D341Med (cell line): ENCODE measurements at places on chromosomes 6 and 20.
A peak's percentile ranks its signal among the peaks of the same experiment; 100 is the strongest.

GRCh38 chr6:158066136-158066781 lies 84.6 kb downstream of the SYNJ2 start:
- DNase-seq = no peak

GRCh38 chr6:5752391-5752680 lies 254.4 kb downstream of the NRN1 start:
- peak; percentile 61 for DNase-seq

- no peak for DNase-seq
Observed at GRCh38 chr6:93248631-93249030, 170.7 kb downstream of the EPHA7 start.

- DNase-seq = no peak
Observed at GRCh38 chr6:169895000-169895759, 143.8 kb downstream of the ERMARD start.

- no peak for DNase-seq
Observed at GRCh38 chr6:156984178-156984738, 207.1 kb downstream of the ARID1B start.

DNA sequence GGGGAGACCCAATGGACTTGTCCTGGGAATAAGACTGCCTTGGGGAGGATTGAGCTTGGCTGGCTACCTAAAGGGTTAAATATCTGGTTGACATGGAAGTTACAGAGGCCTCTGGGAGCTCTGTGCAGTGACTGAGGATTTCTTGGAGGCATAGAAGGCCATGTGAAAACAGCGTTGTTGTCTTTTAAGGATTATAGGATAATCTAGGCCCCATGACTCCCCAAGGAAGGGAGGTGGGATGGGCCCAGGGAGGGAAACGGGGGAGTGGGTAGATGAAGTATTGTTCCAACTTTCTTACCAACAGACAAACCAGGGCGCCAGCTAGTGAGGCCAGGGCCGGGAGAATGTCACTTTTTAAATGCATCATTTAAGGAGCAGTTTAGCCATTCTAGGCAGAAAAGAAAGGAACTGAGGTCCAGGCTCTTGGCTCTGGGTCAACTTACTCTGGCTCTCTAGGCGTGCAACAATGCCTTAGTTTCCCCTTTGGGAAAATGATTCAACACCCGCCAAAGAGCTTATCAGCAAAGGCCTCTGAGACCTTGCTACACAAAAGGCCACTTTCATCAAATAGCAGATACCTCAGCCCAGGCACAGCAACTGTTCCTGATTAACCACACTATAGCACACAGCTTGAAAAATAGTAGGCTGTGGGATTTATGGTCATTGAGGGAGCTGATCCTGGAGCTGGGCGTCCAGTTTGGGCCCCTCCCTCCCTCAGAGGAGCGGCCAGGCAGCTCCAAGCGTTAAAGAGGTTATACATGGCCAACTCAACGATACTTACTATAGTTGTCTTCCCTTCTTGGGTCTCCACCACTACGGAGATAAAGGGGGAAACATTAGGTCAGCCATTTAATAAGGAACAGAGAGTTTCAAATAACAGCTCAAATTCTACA lies 7.0 kb downstream of the MRPS18A start:
- DNase-seq = peak; percentile 63

DNA sequence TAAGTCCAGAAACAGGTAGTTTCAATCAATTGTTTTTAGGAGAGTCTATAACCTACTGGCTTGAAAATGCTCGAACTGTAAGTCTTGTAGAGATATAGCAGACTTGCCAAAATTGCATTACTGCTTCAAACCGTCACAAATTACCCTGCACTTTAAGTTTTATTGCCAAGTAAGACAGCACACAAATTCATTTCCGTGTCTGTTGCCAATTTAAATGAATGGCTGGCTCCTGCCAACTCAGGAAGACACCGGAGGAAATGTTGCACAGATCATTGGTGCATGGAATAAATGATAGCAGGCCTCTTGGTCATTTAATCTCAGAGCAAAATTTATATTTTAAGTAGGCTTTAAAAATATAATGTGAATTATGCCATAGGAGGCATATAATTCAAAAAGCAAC lies 438.1 kb downstream of the HACE1 start:
- DNase-seq = no peak

DNA sequence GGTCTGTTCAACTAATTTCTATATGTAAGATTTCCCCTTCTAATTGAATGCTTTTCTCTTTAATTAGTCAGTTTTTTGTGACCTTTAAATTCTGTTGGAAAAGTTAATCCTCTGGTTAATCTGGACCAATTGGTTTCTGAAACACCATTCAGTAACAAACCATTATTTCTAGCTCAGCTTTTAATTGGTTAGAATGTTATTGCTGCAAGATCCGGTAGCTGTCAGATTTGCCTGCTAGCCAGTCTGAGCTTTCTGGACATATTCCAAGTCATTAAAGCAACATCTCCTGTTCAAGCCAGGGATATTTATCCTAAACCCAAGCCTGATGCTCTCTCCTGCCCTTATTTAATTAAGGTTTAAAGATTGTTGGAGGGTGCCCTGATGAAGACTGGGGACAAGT lies 55.1 kb upstream of the FBXL4 start:
- peak; percentile 64 for DNase-seq

GRCh38 chr20:57449398-57450354 lies 58.5 kb downstream of the RBM38 start:
- no peak for DNase-seq

DNA sequence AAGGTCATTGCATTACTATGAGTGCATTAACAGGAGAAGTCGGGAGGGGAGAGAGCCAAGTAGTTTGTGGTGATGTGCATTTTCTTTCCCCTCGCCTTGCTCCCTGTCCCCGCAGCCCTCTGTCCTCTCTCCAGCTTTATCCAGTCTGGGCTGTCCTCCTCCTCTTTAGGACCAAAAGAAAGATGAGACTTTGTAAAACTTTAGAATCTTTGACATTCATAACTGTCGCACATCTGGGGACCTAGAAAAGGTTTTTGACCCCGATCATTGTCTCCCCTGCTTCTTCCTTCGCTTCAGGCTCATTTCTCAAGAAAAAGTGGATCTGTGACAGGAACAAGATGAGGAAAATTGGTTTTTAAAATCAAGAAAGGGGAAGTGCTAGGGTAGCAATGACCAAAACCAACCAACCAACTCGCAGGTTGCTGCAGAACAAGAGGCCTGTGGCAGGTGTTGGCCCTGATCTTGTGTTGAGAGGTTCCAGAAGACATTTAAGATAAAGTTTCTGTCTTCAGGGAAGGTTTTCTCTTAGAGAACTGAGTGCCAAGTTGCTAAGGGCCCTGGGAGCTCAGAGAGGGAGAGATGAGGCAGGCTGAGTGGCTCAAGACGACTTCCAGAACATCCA lies 17.6 kb downstream of the SYTL3 start:
- DNase-seq = no peak

GRCh38 chr6:4486568-4487315 lies 289.5 kb upstream of the CDYL start:
- DNase-seq = no peak

DNA sequence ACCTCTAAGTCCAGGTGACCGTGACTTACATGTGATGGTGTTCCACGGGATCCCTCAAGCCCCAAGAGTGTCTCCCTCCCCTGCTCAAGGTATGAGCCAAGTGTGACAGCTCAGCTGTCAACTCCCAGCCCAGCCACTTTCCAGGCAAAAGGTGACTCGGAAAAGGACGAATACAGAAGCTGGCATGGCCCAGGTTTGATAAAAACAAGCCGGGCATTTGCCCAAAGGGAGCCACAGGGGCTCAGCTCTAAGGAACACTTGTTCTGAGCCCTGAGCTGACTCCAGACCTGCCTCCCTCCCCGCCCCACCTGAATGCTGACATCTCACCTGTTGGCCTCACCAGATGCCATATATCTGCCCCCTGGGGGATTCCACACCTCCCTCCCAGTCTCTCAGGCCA lies 43.0 kb upstream of the BPIFA2 start:
- DNase-seq = no peak

- no peak for DNase-seq
Observed at GRCh38 chr20:46851746-46852145, 42.9 kb upstream of the EYA2 start.

- DNase-seq = peak; percentile 61
Observed at GRCh38 chr20:4956200-4956810, 45.0 kb downstream of the SLC23A2 start.

- no peak for DNase-seq
Observed at GRCh38 chr20:24703284-24703610, 233.8 kb downstream of the SYNDIG1 start.

GRCh38 chr6:168939041-168939440 lies 314.6 kb downstream of the THBS2 start:
- DNase-seq = no peak

DNA sequence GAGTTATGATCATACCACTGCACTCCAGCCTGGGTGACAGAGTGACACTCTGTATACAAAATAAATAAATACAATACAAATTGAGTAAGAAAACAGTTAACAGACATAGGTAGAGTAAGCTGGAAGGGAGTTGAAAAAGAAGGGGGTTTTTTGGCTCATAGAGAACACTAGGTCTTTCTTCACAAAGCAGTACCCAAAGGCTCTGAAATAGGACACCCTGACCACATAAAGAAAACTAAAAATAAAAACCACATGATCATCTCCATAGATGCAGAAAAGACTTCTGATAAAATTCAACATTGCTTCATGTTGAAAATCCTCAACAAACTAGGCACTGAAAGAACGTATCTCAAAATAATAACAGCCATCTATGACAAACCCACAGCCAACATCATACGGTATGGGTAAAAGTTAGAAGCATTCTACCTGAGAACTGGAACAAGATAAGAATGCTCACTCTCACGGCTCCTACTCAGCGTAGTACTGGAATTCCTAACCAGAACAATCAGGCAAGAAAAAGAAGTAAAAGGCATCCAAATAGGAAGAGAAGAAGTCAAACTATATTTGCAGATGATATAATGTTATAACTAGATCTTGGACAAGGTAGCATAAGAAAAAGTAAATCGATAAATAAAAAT lies 48.6 kb downstream of the TOMM6 start:
- no peak for DNase-seq

DNA sequence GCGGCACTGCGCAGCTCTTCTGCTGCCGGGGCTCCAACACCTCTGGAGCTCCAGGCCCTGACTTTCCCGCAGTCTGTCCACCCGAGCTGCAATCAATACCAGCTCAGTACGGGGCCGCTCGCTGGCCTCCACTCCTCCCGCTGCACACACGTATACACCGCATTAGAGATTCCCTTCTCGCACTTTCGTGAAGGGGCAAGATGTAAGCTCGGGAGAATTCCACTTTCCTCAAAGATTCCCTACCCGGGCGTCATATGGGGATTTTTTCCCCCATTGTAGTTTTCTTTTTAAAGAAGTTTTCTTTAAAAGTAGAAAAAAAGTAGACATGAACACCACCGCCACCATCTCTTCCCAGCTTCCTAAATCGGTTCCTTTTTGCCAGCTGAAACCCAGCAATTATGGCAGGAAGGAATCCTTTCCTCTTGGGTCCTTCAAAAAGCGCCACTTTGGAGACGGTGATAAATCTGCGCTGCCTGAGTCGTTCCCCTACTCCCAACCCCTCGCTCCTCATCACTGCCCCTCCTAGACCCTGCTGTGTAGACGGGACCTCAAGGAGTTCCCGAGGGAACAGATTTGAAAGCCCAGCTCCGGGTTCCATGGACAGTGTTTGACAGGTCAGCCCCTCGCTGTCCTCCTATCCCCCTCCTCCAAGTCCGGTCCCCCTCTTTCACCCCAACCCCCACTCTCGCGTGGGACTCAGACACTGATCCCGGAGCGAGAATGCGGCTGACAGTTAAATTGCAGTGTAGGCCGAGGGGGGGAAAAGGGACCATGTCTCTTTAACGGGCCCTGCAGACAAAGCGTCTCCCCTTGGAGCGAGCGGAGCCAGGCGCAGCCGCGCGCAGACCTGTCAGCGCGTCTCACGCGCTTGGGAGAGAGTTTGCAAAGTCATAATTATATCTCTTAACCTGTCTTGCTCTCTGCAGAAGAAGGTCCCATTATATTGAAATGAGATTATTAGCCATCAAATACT lies 39.5 kb downstream of the NCR2 start:
- DNase-seq = peak; percentile 71

- no peak for DNase-seq
Observed at GRCh38 chr20:14446446-14446845, 109.0 kb upstream of the FLRT3 start.

DNA sequence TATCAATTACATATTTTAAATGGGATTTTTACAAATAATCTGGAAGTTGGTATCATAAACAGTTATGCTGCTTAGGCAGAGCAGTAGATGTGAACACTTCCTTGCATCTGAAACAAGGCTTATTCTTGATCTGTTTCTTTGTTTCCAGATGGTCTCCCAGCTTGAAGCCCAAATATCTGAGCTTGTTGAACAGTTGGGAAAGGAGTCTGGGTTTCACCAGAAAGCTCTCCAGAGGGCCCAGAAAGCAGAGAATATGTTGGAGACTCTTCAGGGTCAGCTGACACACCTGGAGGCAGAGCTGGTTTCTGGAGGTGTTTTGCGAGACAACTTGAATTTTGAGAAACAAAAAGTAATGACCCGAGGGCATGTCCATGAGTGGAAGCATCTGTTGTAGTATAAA lies 91.9 kb downstream of the CCDC170 start:
- no peak for DNase-seq

- no peak for DNase-seq
Observed at GRCh38 chr20:23639490-23639958, 1.8 kb upstream of the CST3 start.

DNA sequence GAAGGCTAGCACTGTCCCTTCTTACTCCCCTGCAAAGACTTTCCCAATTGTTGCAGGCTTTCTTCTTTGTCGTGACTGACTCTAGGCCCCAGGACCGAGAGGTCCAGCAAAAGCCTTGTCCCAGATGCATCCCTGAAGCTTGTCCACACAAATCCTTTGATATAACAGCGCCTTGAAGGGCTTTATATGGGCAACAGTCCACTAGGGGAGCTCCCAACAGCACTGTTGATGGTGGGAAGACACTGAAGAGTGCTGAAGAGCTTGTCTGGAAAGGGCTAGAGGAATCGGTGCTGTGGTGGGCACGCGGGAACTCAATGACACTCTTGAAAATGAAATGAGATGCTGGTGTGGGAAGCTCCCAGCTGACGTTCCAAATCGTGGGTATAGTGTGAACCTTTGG lies 316.1 kb upstream of the CDH4 start:
- no peak for DNase-seq

DNA sequence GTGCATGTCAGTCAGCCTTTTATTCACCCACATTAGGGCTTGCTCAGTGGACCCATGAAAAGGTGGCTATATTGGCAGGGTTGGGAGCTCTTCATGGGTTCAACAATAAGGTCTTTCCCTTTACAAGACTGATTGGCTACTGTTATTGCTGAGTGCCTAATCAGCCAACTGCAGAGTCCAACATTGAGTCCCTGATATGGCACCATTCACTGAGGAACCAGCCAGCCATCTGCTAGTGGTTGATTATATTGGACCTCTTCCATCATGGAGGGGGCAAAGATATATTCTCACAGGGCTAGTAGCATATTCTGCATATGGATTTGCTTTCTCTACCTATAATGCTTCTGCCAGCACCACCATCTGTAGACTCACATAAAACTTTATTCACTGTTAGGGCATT lies 69.9 kb downstream of the CDKAL1 start:
- no peak for DNase-seq

- no peak for DNase-seq
Observed at GRCh38 chr6:11971154-11971553, 41.0 kb upstream of the HIVEP1 start.

- no peak for DNase-seq
Observed at GRCh38 chr6:123663436-123663835, 26.7 kb upstream of the TRDN start.
